Activated T-cell treated with anti-CD3 and anti-CD28 coated beads for 48 hours (primary cell): ENCODE measurements at places on chromosomes 13 and 19.

- no peak for DNase-seq
Observed at GRCh38 chr19:34276614-34277013, 22.3 kb downstream of the GARRE1 start.

- DNase-seq = no peak
Observed at GRCh38 chr19:55208880-55209692, at the start of gene PTPRH. TSS of gene PTPRH (minus strand) at chr19:55209501. CDS start at chr19:55209433, 68 bp downstream.

DNA sequence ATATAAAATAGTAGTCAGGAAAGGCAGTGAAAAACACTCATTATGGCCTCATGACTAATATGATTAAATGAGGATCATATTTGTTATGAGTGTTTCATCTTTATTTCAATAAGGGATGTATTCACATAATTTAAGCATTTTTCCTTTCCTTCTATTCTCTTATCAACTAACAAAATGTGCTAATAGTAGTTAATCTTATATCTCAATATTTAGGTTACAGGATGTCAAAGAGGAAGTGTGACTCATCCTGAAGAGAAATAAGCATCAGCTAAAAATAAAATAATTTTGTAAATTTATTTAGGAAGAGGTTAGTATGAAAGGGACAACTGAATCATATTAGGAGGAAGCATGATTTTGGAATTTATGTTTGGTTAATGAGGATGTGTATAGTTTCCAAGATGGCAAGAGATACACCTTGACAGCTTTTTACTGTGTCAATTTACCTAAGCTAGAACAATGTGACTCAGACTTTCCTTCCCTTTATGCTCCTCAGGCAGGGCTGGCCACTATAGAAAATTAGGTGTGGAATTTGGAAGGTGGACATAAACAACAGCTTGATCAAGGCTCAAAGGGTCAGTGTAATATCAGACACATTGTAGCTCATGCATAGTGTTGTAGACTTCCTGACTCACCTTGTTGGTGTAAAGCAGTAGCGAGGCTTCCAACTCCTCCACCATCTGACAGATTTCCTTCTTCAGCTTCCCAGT is 172.7 kb downstream of the SLITRK1 start:
- DNase-seq = no peak

DNA sequence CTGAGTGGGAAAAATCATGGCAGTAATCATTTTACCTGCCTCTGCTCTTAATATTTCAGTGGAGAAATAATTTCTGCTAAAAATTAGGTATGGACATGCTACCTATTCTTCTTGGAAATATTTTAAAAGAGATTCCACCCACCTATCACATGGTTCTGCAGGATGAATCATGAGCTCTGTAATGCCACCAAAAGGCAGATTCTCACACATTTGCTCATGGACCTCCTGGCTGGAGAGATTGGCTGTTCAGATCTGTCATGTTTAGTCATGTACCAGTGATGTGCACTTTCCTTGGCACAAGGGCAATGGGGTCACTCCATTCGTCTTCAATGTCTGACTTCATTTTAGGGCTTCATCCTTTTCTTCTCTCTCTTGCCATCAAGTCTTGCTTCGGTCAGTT is 101.8 kb upstream of the MBNL2 start:
- no peak for DNase-seq
